ENCODE measurements at places on chromosomes 7 and 10. TPM values are rescaled to one million over a fixed set of nuclear protein-coding genes. Genes with fewer than 3 reads are reported as not detected.

Gene DUS4L
- total RNA-seq, result 8.2 TPM

Gene GDF2
- total RNA-seq, result not detected

Gene CYP26C1
- not detected for total RNA-seq

Gene LRMDA
- total RNA-seq, result 3.9 TPM

Gene PRKCQ
- total RNA-seq, result 0.11 TPM

Gene SLC13A1
- total RNA-seq, result not detected

Gene ACTL6B
- total RNA-seq, result not detected

Gene MORN4
- total RNA-seq, result 1.6 TPM

Gene GSTO2
- total RNA-seq, result 20.5 TPM

Gene NODAL
- total RNA-seq, result not detected

Gene ALDH18A1
- total RNA-seq, result 116 TPM

Gene KCNIP2
- total RNA-seq, result 0.65 TPM

Gene KIN
- 5.2 TPM for total RNA-seq

Gene FZD8
- 19.6 TPM for total RNA-seq

Gene GNGT1
- not detected for total RNA-seq

Gene CCDC172
- not detected for total RNA-seq

Gene GIMAP6
- not detected for total RNA-seq

Gene MEIG1
- not detected for total RNA-seq

Gene ADO
- total RNA-seq, result 17.5 TPM

Gene GBX1
- not detected for total RNA-seq

Gene H2AZ2
- 51.4 TPM for total RNA-seq

Gene CXCL12
- total RNA-seq, result 0.79 TPM

Gene MRC1
- 0.11 TPM for total RNA-seq

Gene DHTKD1
- total RNA-seq, result 19.6 TPM

Gene MALRD1
- 0.33 TPM for total RNA-seq

Gene SLC26A3
- not detected for total RNA-seq

Gene FAM13C
- total RNA-seq, result not detected

Gene MEST
- total RNA-seq, result 2.4 TPM

Gene DYDC2
- total RNA-seq, result not detected

Gene CPEB3
- total RNA-seq, result 0.65 TPM

Gene EVX1
- total RNA-seq, result not detected

Gene INHBA
- 1.6 TPM for total RNA-seq

Gene FAM25C
- total RNA-seq, result 20.6 TPM

Gene TBXAS1
- 5.0 TPM for total RNA-seq

Gene OR2A1
- total RNA-seq, result not detected

Gene SHH
- not detected for total RNA-seq

Gene TBX20
- 0.22 TPM for total RNA-seq

Gene ACTA2
- total RNA-seq, result 59.0 TPM

Gene SLF2
- 21.0 TPM for total RNA-seq

Gene GNAT3
- 0.22 TPM for total RNA-seq

Gene MMRN2
- 1.3 TPM for total RNA-seq

Gene CREB5
- total RNA-seq, result 2.0 TPM

Gene TMEM139
- total RNA-seq, result 1.7 TPM

Gene SFMBT2
- total RNA-seq, result 0.11 TPM

Gene PKD2L1
- not detected for total RNA-seq

Gene SPDYE1
- total RNA-seq, result not detected

Gene ZNF853
- 2.4 TPM for total RNA-seq

Gene HOGA1
- total RNA-seq, result 0.98 TPM

Gene PON1
- not detected for total RNA-seq

Gene SLC39A12
- not detected for total RNA-seq

Gene TWIST1
- total RNA-seq, result 6.3 TPM

Gene COBL
- total RNA-seq, result under 0.01 TPM

Gene VGF
- total RNA-seq, result 0.76 TPM

Gene TMEM176B
- total RNA-seq, result not detected

Gene PRF1
- not detected for total RNA-seq

Gene PRPS1L1
- total RNA-seq, result not detected

Gene RET
- total RNA-seq, result 0.11 TPM

All from placental epithelial cell (primary cell).